Esophagus squamous epithelium (tissue), 5 donors: ENCODE measurements at places on chromosomes 4 and X.

DNA sequence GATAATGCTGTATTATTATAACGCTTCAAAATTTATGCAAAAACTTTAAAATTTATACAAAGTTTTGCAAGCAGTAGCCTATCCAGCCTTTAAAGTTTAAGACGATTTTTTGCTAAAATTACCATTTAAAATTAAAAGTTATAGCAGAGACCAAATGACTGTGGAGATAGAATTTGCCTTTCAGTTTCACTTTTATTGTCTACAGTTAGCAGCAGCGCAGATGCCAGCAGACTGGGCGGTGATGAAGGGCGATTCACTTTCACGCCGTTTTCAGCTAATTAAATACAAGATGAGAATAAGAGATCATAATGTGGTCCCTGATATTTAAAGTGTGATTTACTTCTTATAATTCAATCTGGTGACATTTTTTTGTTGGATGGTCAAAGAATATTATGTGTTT is 1381.5 kb upstream of the ADGRL3 start:
- no peak for DNase-seq

GRCh38 chr4:89904524-89904923 is 9.9 kb downstream of the MMRN1 start:
- no peak for DNase-seq

- DNase-seq = no peak
Measured at GRCh38 chr4:61511716-61512488, 311.8 kb downstream of the ADGRL3 start.

- no peak for DNase-seq
Measured at GRCh38 chrX:47156611-47157520, 11.8 kb downstream of the RBM10 start.

DNA sequence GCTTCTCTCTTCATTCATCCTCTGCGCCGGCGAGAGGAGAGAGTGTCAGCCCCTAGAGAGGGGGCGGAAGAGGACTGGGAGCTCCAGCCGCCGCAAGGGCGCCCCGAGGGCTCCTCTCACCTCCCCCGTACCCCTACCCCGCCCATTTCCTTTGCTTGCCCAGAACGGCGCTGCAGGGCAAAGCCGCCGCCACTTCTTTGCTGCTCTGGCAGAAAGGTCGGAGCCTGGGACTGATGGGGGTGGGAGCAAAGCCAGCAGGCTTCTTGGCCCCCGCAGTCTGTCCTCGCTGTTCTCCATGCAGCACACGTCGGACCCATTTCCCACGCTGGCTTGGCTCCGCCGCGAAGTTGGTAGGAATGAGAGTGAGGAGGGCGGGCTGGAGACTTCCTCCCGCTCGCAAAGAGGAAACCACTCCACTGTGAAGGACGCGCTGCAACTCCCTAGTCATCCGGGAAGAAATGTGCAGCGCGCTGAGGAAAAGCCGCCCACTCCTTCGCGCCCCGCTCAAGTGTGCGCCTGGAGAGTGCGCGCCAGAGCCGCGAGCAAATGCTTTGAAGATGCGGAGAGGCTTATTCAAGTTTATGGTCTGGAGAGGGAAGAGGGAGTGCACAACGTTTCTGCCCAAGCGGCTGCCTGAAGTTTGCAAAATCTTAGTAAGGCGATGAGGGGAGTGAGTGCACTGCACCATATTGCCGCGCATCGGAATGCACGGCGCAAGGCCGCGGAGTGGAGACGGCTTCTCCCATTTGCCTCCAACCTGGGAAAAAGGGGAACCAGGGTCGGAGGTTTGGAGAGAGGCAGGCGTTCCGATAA is 2.8 kb upstream of the PCDH7 start:
- no peak for DNase-seq

DNA sequence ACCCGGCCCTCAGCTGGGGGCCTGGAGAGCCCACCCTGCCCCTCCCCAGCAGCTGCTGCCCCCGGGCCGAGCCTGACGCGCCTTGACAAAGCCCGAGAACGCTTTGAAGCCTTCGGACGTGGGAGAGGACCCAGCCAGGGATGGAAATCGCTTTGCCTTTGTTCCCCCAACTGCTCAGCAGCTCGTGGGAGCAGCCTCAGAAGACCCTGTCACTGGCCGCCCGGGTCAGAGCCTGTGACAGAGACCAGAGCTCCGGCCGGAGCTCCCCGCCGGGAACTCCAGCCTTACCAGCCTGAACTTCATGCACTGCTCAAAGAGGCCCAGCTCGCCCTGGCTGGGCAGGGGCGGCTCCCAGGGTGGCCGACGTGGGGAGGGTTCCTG is 2.6 kb upstream of the SLC6A8 start:
- no peak for DNase-seq
